ENCODE measurements at places on chromosomes 2 and 18.

- DNase-seq = no peak
Measured at GRCh38 chr2:68768951-68769350, 34.3 kb downstream of the ARHGAP25 start.

GRCh38 chr2:43215673-43216255 is 10.6 kb downstream of the ZFP36L2 start:
- DNase-seq = no peak

- DNase-seq = no peak
Measured at GRCh38 chr2:172462373-172462848, 35.0 kb downstream of the ITGA6 start.

DNA sequence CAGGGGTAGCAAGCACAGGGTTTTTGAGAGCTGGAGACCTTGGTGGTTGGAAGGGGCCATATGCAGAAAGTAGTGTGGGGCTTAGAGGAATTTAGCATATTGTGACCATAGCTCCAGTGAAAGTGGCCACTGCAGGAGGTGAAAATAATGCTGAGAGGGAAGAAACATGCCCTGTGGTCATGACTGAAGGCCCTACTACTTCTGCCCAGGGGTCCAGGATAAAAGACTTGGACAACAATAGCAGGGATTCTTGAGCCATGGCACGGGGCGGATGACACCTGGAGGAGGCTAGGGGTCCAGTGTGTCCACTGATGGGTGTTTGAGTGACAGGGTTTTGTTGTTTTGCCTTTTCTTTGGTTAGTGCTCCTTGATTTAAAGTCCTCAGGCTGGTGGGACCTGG is 694.6 kb downstream of the CPS1 start:
- no peak for DNase-seq

DNA sequence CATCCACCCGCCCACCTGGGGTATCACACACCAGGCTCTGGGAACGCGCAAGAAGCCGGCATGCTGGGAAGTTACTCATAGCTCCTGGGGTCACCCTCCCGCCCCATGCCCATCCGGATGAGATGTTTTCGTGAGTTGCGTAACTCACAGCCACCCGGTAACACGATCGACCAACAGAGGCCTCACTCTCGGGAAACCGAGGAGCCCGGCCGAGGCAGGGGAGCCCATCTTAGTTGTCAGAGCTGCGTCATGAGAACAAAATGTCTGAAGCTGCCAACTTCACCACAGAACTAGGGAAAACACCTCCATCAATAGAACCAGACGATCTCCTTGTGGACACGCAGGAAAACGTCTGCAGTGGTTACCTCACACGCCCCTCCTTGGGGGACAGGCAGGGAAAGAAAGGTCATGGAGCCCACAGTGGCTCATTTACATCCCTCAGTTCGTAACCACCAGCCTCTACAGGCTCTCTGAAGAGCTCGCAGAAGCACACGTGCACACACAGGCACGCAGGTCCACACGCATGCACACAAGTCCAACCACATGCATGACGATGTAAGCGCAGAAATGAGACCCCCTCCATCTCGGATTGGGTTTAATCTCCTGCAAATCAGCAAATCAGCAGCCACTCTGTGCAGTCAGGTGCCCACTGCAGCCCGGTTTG is 26.2 kb downstream of the ADI1 start:
- no peak for DNase-seq

GRCh38 chr18:8478166-8478967 is 130.9 kb upstream of the RAB12 start:
- DNase-seq = no peak

DNA sequence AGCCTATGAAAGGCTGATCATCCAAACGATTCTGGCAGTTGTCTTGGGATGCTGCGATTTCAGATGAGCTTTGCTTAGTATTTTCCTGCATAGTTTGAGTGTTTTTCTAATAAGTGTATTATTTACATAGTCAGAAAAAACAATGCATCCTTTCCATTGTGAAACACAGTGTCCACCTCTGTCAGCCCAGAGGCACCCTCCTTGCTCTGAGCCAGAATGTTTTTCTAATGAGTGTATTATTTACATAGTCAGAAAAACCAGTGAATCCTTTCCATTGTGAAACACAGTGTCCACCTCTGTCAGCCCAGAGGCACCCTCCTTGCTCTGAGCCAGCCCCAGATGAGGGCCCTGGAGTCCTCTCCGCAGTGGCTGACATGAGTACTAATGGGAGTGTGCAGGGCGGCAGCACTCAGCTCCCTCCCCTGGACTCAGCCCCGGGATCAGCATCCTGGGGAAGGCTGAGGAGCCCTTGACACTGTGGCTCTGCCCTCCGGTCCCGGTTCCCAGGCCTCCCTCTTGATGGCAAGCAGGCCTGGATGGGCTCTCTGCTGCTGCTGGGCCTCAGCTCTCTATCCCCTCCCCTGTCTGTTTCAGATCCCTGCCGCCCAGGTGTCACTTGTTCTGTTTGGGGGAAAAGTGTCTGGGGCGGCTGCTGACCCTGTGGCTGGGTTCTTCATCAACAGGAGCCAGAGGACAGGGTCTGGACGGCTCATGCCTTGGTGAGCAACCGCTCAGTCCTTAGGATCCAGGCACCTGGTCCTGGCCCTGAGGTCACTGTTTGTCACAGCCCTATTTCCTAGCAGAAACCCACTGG is 5.9 kb downstream of the MFSD2B start:
- DNase-seq = no peak

DNA sequence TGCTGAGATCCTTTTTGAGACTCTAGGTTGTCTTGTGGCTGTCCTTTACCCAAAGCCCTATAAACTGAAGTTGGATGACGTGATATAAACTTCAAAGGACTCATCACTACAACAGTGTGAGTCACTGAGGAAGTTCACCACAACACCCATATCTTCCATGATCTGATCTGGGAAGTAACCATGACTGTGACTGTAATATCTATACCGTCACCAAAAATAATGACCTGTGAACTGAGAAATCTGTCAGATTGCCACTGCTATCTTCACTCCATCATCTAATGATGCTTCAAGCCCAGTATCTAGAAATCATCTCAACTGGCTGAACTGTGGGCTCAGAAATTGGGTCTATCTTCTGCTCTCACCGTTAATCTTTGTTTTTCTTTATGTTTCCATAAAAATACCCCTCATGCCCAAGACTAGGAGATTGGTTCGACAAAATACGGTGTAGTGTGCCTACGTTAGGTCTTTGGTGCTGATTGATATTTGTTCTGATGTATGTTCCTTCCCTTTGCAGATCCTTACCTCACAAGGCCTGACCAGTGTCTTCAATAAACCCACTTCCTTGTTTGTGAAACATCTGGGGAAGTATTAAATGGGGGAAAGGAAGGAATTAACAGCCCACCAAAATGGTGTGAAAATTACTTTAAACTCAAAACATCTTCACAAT is 78.2 kb downstream of the MYL12B start:
- DNase-seq = no peak

GRCh38 chr18:73509460-73509859 is 638.2 kb downstream of the FBXO15 start:
- DNase-seq = no peak

DNA sequence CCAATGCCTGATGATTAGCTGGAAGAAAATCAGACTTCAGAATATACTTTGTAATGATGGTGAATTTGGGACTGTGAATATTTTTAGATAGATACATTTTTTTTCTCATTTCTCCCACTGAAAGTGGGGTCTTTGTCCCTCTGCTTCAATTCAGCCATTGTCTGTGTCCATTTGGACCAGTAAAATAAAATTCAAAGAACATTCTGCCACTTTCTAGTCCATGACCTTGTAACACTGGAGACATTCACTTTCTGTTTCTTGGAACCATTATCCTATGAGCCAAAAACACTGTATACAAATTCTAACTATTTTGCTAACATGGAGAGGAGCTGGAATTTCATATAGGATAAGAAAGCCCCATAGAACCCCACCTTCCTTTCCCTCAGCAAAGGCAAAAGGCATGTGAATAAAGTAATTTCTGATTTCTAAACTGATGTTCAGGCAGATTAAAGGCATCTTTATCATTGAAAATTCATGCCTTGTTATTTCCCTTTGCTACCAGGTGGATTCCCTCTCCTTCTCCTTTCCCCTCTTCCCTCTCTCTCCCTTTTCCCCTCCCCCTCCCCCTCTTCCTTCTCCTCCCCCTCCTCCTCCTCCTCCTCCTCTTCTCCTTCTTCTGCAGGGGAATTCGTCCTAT is 2010.4 kb upstream of the LRRTM1 start:
- no peak for DNase-seq

- peak; percentile 29 for DNase-seq
Measured at GRCh38 chr2:85611217-85611704, 605 bp downstream of the C2orf68 start.

- DNase-seq = no peak
Measured at GRCh38 chr2:135043345-135043744, 3.9 kb downstream of the MAP3K19 start.

DNA sequence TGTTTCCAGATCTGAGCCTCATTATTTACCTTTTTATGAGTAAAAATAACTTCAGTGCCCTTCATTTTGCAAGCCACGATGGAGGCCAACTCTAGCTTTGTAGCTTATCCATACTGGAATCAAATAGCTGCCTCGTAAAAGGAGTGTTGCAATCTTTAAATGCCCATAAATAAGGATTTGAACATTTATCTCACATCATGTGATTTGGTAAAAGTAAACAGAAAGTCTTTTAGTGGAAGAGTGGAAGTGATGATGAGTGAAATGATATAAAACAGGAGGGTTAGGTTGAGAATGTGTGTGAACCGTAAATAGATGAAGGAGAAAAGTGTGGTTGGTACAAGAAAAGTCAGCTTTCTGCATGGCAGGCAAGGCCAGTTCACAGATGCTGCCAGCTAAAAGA is 348.9 kb downstream of the OSR1 start:
- no peak for DNase-seq

GRCh38 chr2:16660556-16660955 is 5.1 kb downstream of the CYRIA start:
- no peak for DNase-seq

DNA sequence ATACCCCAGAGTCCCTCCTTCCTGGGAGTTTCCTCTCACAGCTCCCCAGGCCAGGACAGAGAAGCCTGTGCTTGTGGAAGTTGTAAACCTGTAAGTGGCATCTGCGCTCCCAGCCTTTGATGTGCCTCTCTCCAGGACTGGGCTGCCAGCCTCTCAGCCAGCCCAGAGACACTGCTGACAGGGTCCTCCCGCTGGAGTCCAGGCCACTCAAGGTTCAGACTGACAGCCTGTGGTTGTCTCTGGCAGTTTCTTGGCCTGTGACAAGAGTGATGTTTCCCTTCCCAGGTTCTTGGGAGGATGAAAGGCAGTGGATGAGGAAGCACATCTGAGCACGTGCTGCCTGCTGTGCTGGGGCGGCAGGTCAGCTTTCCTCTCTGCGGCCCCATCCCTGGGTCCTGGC is 3.0 kb downstream of the SLC35F6 start:
- DNase-seq = no peak

DNA sequence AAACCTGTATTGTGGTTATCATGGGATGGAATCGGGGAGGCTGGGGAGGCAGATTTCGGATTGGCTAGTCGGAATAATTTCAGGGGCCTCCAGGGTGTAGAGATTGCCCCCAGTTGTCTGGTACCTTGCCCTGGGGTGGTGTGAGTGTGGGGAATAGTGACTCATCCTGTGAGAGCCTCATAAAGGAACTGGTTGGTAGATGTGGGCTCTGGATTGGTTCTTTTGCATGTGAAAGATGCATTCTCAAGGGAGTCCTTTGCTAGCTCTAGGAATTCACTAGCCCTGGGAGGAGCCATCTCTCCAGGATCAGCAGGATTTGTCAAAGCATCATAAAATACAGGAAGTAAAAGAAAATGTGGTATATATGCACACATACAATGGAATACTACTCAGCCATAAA is 331.6 kb downstream of the SETBP1 start:
- DNase-seq = no peak

Data from DMS79 treated with DMSO at 0.1 percent for 48 hours (cell line).